MCF 10A (cell line): ENCODE measurements at places on chromosomes 5 and 9.

- DNase-seq: no peak
These were observed 65.9 kb upstream of the PLPP1 start for GRCh38 chr5:55600497-55601203.

DNA sequence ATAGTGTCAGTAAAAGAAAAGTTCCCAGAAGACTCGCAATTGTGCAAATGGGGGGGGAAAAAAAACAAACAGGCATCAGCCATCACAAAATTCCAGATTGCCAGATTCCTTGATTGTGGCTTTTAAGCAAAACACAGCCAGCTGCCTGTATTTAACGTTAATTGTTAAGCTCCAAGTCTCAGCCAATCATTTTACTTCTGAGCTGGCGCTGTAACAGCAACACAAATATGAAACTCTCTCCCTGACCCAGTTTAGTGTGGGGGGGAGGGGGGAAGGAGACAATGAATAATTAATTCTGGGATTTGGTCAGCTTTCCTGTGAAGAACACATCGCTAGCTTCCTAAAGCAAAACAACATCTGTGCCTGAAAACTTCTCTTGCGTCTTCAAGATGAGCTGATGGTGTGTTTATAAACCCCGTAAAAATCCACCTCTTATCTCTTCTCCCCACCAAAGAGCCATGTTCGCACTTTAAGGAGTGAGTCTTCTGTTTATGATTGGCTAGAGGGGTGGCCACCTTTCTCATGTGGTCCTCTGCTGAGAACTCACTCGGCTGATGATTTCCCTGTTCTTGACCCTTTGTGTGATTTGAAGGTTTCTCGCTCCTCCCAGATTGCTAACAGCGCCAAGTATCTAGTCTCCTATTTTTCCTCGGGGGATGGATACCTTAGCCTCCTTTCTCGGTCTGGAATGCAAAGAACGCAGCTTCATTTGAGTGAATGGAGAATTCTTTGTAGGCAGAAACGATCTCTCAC, 160.2 kb upstream of the DAPK1 start:
- DNase-seq: peak; percentile 23

GRCh38 chr5:66814146-66814991, 218.2 kb downstream of the MAST4 start:
- DNase-seq: peak; percentile 69

- no peak for DNase-seq
These were observed 2.8 kb upstream of the TBCA start for GRCh38 chr5:77778881-77779438.

DNA sequence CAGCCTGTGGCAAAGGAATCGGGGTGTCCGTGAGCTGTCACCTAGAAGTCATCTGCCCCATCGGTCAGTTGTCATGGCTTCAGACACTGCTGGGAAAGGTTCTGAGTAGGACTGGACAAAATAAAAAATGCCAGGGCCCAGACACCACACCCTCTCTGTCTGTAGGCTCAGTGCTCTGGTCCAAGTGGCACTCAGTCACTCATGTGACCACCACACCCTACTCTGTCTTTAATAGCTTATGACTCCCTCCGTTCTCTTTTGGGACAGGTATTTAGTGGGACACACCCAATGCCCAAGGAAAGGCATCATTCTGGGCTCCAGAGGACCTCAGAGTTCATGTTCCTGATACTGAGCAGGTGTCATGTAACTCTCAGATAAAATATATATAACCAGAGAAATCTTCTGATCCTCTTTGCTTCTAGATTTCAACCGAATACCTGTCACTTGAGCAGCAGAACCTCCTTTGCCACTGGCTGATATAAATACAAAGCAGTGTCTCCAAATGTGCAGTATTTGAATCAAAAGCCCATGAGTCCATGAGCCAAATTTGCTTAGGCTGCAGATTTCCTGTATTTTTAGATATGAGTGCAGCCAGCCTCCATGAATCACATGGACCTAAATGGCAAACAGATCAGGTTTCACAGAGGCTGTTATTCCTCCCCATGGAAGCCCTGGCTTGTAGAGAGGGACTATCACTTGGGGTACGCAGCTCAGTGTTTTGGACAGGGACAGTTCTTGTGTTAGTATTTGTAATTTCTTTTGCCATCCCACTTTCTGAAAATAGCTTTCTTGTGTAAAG, 272.0 kb downstream of the ARHGAP26 start:
- no peak for DNase-seq

- peak; percentile 56 for DNase-seq
These were observed 75.5 kb downstream of the MAPKAP1 start for GRCh38 chr9:125631391-125632085.
